Activated T-helper 1 cell treated with anti-CD3 and anti-CD28 coated beads, Interleukin-2, amount 50 U/mL, for 16 hours (primary cell): ENCODE measurements at places on chromosomes 3 and 15.

DNA sequence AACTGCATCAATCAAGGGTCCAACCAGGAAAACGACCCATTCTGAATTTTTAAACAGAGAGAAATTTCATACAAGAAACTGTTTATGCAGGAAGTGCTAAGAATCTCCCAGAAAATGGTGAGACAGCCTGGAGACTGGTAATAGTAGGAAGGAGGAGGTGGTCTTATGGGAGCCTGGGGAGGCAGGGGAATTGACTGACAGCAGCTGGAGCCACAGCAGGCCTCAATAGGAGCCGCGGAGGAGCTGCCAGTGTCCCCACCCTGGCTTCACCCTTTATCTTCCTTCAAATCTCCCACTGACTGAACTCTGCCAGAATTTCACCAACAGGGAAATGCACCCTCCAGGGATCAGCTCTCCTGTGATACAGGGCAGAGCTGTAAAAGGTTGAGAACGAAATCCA lies 7.5 kb upstream of the C3orf80 start:
- no peak for DNase-seq

GRCh38 chr3:53659996-53660395 lies 165.6 kb downstream of the CACNA1D start:
- DNase-seq = no peak

DNA sequence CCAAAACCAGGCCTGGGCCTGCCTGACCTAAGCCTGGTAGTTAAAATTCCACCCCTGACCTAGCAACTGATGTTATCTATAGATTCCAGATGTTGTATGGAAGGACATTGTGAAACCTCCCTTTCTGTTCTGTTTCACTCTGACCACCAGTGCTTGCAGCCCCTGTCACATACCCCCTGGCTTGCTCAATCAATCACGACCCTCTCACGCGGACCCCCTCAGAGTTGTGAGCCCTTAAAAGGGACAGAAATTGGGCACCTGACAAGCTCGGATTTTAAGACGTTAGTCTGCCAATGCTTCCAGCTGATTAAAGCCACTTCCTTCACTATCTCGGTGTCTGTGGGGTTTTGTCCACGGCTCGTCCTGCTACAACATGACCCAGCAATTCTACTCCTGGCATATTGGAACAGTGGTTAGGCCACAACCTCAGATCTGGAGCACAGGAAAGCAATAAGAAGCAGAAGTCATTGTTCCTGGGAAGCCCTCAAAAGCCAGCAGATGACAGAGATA lies 36.7 kb upstream of the LHFPL4 start:
- DNase-seq = no peak

GRCh38 chr3:193822492-193823212 lies 229.6 kb downstream of the OPA1 start:
- DNase-seq = no peak

DNA sequence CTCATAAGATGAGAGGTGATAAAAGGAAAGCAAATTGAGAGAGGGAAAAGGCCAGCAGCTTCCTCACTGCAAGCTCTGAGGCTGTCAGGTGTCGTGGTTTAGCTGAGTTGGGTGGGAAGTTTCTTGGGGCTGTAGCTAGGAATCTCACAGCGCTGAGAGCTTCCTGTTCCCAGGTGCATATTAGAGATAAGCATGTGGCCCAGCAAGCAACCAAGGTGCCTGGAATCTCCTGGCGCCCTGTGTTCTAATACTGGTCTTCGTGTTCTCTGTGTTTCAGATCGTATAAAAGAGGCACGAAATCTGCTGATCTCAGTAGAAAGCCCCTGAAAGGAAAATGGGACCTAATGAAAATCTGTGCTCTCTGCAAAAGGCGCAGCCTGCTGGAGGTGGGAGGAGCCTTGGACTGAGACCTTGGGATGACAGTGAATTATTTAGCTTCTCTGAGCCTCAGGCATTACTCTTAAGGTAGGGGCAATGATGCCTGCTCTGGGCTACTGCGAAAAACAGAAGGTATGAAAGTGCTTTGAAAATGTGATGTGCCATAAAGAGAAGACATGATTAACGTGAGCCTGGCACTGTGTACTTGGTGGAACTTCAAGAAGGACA lies 499.9 kb downstream of the TBL1XR1 start:
- DNase-seq = no peak

DNA sequence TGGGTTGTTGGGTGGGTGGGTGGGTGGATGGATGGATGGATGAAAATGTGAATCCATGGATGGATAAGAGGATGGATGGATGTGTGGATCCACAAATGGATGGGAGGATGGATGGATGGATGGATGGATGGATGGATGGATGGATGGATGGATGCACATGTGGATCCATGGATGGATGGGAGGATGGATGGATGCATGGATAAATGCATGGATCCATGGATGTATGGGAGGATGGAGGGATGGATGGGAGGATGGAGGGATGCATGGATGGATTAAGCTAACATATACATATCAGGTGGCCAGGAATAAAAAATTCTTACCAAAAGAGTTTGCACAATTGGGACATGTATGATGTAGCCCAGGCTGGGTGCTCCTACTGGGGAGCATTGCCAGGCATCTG lies 195.3 kb downstream of the FEZF2 start:
- DNase-seq = no peak

DNA sequence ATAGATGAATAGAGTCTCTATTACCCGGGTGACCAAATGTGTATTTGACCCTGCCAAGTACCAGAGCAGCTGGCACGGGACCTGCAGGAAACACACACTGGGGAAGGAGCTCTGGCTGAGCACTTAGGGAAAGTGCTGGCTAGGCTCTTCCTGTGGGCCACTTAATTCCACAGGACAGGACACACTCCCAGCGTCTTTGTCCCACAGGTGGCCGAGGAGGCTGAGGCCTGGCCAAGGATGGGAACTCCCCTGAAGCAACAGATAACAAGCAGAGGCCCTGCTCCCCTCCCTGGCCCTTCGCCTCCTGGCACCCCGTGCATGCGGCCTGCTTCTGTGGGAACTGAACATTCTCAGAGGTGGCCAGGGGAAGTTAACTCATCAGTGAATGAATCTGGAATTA lies 180.8 kb downstream of the ATP10A start:
- no peak for DNase-seq

GRCh38 chr3:115937054-115937453 lies 313.7 kb downstream of the GAP43 start:
- DNase-seq = no peak

DNA sequence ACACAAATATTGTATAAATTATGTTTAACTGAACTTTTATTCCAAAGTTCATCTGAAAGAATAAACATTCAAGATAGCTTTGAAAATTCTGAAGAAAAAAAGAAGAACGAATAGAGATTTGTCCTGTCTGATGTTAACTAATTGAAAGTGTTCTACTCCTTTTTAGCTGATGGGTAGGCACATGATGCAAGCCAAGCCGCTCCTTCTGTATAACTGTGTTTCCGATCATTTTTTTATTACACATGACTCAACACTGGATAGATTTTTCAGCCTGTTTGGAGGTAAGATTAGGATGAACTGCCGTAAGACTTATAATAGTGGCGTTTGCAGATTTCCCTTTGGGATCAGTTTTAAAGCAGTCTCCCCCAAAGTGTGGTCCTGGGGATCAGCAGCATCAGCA lies 19.0 kb downstream of the NSUN3 start:
- no peak for DNase-seq

GRCh38 chr3:133644768-133645167 lies 17.0 kb downstream of the TOPBP1 start:
- DNase-seq = no peak

DNA sequence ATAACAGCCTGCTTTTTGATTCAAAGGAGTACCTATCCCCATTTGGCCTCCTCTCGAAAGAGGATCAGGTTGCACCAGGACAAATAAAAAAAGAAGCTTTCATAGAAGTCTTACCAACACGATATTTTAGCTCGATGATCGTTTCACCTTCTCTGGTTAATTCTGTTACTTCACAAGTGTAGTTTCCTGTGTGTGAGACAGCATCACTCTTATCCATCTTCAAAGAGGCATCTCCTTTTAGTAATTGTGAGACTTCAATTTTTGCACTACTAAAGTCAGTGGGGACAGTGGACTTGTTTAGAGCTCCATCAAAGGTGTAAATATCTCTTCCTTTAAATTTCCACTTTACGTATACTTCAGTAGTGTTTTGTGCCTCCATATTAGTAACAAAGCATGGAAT lies 11.0 kb downstream of the CD47 start:
- DNase-seq = no peak

DNA sequence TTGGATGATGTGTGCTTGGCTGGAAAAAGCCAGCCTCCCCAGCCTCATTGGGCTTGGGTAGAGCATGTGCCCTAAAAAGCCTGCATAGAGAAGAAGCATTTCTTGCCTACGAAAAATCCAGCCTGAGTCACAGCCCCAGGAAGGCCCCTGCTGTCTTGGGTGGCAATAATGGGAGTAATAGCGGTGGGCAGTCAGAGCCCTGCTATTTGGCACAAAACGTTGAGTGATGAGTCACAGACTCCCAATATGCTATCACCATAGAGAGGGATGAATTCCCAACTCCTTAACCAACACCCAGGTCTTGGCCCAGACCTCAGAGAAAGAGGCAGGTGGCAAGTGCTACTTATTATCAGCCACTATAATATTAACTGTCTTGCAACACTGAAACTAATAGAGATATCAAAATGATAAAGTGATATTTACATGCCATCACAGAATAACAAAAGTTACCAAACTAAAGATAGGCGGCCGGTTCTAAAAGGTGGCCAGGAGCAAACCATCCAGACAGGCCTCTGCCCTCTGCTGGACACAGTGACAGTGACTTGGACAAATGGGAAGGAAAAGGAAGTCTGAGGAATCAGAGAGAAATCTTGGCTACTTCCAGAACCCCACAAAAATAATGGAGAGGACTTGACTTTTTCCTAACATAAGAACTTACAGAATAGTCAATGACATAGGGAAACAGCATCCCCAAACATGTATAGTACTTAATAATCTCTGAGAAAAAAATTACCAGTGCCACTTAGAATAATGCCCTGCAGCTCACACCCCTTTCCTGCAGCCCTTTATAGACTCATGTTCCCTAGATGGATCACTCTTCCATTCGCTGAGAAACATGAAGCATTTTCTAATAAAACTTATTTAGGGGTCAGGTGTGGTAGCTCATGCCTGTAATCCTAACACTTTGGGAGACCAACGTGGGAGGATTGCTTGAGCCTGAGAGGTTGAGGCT lies 51.9 kb upstream of the MUC13 start:
- no peak for DNase-seq

DNA sequence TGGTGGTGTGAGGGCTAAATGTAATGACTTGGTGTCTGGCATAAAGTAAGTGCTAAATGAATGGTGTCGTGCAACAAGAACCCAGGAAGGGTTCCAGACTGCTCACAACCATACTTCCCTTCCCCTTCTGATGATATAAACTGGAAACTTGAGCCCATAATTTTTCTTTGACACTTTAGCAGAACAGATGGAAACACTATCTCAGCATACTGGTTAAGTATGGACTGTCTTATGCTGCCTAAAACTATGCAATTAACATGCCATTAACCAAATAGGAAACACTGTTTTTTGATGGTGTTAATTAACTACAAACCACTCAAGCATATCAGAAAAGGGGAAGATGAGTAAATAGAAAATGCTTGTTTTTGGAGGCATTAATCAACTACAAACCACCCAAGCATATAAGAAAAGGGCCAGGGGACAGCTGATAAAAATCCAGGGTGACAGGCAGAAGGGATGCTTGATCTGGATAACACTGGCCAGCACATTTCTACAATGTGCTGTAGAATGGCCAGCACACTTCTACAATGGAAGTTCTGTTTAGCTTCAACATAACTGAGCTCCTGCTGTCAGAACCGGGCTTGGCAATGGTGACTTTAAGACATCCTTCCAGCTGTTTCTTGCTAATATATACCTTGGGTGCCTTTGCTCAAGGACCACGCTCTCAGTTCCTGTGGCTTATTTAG lies 85.5 kb upstream of the FAM3D start:
- no peak for DNase-seq
